ENCODE measurements at places on chromosomes 4 and X.

DNA sequence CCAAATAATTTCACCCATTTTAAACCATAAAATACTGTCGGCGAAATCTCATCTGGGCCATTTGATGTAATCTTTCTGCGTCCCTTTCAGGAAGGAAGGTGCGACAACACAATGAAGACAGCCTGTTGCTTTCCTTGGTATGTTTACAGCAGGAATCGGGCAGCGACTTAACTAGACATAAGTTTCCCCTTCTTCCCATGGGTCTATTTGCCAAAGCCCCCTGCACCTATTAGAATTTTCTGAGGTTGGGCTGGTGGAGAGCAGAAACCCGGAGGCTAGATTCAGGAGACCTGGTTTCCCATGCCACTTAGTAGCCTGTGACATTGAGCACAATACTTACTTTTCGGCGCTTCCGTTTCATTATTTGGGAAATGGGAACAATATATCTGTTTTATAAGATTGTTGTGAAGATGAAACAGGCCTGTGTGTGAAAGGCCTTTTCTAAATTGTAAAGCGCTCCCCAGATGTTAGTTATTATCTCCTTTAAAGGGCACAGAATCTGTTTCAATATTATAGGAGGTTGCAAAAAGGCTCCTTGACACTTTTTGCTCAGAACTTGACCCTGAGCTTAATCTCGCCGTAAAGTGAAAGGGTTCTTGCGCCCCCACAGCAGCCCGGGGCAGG, 552 bp upstream of the AFF1 start:
- peak; percentile 12 for DNase-seq

DNA sequence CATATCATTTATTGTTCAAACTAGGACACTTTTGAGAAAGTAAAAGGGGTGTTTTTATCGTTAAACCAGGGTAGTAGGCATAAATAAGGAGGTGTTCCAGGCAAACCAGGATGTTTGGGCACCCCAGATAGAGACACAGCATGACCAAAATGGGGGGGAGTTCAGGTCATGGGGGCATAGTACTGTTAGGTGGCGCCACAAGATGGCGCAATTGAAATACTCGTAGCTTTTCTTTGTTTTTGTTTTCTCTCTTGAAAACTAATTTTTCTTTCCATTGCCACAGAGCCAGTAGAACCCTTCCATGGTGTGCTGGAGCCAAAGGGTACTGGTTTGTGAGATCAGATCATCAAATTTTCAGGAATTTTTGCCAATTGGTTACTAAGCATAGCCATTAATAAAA, 283.4 kb downstream of the BCOR start:
- DNase-seq = no peak

GRCh38 chr4:79673377-79673776, 265.3 kb upstream of the GK2 start:
- DNase-seq = no peak

DNA sequence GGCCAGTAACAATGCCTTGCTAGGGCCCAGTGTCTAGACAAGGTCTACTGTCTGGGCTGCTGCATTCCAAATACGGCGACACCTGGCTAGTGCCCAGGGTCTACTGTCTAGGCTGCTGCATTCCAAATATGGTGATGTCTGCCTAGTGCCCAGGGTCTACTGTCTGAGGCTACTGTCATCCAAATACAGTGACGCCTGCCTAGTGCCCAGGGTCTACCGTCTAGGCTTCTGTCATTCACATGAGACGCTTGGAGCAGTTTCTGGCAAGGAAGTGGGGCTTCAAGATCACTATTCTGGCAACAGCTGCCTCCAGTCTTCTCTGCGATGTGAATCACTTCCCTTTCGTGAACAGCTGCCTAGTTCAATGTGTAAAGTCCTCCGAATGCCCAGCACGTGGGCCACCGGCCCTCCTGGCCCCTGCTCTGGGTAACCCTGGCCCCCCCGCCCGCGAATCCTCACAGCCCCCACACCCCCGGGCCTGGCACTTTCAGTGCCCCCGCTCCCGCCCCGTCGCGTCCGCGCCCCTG, 12.7 kb downstream of the ACOX3 start:
- DNase-seq = no peak

- no peak for DNase-seq
Measured at GRCh38 chr4:153212736-153213135, 8.5 kb downstream of the TRIM2 start.

DNA sequence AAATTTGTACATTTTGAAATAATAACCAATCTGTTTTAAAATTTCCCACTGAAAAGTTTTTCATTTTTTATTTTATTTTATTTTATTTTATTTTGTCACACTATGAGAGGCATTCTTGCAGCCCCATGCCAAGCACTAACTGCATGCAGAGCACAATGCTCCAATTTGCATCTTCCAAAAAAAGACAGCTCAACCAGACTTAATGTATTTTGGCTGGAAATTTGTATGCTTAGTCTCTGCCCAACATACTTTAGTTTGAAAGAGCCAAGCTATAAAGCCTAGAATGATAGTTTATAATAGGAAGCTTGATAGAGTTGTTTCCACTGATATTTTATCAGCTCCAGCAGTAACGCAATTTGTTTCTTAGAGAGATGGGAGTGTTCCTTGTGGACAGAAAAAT, 235.5 kb downstream of the GALNTL6 start:
- DNase-seq = no peak

DNA sequence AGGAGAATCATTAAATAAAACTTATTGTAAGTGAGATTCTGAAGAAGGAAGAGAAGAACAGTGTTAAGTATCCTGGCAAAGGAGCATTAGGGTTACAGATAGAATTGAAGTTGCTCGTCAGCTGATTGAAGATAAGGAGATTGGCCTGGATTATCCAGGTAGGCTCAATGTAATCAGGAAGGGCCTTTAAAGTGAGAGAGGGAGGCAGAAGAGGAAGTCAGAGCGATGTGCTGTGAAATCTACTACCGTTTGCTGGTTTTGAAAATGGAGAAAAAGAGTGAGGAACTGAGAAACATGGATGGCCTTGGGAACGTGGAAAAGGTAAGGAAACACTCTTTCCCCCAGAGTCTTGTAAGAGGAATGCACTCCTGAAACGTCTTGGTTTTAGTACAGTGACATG, 245.7 kb downstream of the ANTXR2 start:
- no peak for DNase-seq

- DNase-seq = no peak
Measured at GRCh38 chr4:153267890-153268289, 63.6 kb downstream of the TRIM2 start.

DNA sequence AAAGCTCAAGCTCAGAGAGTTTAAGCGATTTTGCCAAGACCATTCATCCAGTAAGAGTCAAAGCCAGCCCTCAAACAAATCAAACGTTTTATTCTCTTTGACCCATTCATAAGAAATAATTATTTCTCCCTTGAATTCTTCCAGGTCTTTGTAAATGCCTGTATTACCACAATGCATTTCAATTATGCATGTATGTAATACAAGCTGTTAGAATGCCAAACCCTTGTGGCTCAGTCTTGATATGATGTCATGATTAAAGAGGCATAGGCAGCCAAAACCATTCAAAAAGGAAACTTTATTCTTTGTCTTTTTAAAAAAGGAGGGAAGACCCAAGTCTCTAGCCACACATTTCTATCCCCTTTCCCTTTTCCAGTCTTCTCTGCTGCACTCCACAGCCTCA, 56.5 kb upstream of the PGM2 start:
- no peak for DNase-seq

- no peak for DNase-seq
Measured at GRCh38 chrX:122565952-122566351, 618.1 kb upstream of the GRIA3 start.

GRCh38 chr4:24659241-24659961, 75.0 kb upstream of the DHX15 start:
- peak; percentile 60 for DNase-seq

GRCh38 chr4:102687373-102687981, 73.3 kb downstream of the MANBA start:
- DNase-seq = no peak

- DNase-seq = no peak
Measured at GRCh38 chr4:2928242-2929176, 34.7 kb downstream of the NOP14 start.

DNA sequence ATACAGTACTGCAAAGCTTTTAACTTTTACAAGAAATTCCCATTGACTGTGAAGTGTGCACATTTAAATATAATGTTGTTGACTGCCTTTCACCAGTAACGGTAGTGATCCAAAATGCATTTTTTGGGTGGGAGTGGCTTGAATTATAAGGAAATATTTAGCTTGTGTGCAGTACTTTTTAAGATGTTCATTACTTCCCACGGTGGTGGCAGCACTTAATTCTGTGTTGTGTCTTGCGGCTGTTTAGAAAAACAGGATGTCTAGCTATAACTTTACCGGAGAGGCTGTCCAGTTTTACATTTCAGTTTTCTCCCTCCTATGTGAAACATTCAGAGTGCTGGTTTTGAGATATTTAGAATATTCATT, 1.7 kb downstream of the TMEM131L start:
- DNase-seq = no peak

DNA sequence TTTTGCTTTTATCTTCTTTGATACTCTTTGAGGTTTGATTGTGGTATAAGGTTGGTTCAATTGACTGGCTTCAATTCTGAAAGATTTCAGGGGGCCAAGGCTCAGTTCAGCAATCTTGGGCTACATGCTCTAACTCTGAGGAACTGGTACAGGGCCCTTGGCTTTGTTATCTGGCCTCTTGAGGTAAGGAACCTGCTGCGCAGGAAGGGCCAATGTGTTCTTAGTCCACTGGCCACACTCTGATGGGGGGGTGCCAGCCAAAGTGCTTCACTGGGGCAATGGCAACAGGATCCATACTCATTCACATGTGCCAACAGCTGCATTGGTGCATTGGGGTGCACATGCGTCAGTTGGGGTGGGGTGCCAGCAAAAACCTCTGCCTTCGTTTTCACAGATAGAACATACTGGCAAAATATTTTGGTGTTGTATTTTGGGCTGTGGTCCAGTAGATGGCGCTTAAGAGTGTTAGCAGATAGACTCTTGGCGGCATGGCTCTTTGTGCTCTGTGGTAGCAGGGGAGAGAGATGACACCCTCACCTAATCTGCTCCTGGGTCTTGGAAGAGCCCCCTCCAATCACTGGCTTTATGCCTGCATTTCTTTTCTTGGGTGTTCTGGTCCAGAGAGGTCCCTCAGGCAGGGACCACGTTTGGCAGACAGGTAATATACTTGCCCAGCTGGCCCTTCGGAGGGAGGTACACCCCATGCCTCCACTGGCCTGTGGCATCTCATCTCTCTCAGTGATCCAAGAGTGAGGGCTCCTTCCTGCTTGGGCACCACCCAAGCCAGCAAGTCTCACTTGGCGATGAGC, 42.9 kb downstream of the NDST3 start:
- no peak for DNase-seq

GRCh38 chrX:77595848-77596247, 148.7 kb downstream of the FGF16 start:
- no peak for DNase-seq

Data from T47D (cell line).